ENCODE measurements at places on chromosomes 12 and 14.

GRCh38 chr14:90632871-90633270 is 183.4 kb downstream of the TTC7B start:
- DNase-seq = no peak

DNA sequence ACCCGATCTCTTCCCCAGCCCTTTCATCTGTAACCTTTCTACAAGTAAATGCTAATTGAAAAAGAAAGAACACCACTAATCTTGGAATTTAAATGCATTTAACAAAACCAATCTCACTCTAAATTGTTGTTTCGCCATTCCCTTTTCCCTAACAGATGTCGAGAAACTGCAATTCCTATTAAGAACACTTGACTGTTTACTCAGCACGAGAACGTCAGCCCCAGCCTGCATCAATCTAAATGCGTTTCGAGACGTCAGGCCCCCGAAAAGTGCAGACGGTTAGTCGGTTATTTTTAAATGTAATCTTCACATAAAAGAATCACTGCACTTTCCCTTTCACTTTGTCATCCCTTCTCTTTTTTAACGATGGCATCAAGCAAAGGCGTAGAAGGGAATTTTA is 837.6 kb downstream of the VRK1 start:
- DNase-seq = no peak

- DNase-seq = no peak
Observed at GRCh38 chr14:98766818-98767217, 505.2 kb downstream of the BCL11B start.

DNA sequence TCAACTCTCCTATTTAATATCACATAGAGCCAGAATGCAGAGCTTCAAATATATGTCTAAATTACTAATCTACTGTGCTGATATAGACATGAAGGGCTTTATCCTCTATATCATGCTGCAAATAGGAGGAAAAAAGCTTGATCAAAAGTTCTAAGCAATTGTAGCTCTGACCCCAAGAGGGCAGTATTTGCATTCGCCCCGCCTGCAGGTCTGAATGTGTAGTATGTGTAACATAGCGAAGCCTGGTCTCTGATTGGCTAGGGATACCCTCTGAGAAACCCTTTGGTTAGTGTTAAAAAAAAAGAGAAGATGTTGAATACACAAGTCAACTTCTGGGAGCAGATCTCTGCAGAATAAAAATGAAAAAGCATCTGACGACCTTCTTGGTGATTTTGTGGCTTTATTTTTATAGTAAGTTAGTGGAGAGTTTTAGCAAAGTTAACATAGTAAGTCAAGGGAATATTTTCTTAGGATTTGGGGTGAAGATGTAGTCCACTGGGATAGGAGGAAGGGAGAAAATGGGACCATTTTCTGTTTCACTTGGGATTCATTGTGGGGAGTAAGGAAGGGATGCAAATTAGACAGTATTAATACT is 151.6 kb upstream of the OR4E1 start:
- DNase-seq = no peak

GRCh38 chr12:117836999-117837736 is 131.6 kb downstream of the KSR2 start:
- DNase-seq = peak; percentile 91

- no peak for DNase-seq
Observed at GRCh38 chr14:100540141-100540925, 46.9 kb downstream of the BEGAIN start.

DNA sequence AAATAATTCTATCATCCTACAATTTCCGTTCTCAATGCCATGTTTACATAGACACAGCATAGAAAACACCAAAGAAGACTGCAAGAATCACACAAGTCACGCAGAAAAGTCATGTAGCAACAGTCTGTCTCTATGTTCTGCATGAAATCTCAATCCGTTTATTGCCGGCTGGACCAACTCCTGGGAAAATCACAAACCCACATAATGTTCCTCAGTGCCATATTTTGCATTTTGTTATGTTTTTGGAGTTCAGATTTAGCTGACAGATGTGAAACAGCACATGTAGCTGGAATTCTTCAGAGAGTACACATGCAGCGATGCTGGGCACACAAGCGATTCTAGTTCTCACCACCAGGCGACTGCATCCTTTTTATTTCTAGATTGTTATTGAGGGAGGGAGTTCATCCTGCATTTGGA is 193.1 kb downstream of the APAF1 start:
- DNase-seq = peak; percentile 66

DNA sequence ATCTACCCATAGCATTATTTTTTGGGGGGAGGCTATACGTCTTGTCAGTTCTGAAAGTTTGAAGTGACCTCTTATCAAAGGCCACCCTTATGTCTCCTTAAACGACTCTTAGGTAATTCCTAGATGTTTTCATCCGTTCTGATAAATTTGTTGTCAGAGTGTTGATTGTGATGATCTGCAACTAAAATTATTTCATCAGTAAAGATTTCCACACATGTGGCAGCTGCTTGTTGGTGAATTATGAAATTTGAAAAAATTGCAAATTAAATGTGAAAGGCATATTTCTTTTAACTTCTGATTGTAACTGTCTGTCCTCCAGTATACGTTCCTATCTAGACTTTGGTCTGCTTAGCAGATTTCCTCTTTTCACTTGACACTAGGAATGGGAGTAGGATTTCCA is 1.4 kb downstream of the ADIPOR2 start:
- no peak for DNase-seq

- no peak for DNase-seq
Observed at GRCh38 chr14:60735416-60735815, 855 bp downstream of the MNAT1 start.

DNA sequence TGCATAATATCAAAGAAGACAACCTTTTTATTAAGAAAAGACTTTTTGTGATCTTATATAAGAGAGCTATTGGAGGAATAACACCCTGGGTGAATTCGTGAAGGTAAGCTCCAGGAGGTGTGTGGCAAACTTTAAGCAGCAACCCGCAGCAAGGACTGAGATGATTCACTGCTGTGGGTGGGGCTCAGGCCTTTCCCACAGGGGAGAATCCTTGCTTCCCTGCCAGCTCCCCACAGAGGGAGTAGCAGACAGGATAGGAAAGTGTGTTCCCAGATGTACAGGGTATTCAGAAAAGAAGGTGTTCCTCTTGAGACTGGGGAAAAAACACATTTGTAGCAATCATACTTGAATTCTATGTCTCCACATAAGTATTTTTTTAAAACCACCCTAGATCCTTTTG is 9.2 kb downstream of the NDUFA12 start:
- no peak for DNase-seq

DNA sequence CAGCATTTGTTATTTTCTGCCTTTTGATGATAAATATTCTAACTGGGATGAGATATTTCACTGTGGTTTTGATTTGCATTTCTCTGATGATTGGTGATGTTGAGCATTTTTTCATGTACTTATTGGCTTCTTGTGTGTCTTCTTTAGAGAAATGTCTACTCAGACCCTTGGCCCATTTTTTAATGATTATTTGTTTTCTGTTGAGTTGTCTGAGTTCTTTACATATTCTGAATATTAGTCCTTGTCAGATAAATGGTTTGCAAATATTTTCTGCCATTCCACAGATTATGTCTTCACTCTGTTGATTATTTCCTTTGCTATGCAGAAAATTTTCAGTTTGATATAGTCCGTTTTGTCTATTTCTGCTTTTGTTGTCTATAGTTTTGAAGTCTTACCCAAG is 317.0 kb downstream of the CEP128 start:
- DNase-seq = no peak

- no peak for DNase-seq
Observed at GRCh38 chr14:92549859-92550230, 36.3 kb downstream of the RIN3 start.

DNA sequence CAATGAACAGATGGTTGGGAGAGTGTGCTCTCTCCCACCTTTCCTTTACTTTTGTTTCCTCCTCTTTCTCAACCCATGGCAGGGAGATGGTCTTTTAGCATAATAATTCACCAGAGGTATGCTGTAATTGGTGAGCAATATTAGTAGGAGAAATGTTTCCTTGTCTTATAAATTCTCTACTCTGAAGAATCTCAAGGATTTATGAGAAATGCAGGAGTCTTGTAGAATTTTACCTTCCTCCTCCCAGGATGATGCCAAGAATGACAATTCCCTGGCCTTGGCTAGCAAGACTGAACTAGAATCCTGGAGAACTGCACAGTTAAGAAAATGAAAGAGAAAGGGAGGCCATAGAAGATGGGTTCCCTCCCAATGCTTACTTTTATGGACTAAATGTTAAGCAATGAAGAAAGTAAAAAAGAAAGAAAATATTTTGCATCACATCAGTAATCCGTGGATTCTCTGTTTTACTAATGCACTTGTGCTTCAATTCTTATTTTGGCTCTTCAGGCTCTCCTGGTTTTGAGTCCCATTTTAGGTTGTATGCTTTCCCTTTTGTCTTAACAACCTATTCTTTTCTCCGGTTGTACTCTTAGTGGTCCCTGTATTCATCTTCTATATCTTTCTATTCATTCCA is 192.9 kb upstream of the GARIN6 start:
- DNase-seq = no peak

DNA sequence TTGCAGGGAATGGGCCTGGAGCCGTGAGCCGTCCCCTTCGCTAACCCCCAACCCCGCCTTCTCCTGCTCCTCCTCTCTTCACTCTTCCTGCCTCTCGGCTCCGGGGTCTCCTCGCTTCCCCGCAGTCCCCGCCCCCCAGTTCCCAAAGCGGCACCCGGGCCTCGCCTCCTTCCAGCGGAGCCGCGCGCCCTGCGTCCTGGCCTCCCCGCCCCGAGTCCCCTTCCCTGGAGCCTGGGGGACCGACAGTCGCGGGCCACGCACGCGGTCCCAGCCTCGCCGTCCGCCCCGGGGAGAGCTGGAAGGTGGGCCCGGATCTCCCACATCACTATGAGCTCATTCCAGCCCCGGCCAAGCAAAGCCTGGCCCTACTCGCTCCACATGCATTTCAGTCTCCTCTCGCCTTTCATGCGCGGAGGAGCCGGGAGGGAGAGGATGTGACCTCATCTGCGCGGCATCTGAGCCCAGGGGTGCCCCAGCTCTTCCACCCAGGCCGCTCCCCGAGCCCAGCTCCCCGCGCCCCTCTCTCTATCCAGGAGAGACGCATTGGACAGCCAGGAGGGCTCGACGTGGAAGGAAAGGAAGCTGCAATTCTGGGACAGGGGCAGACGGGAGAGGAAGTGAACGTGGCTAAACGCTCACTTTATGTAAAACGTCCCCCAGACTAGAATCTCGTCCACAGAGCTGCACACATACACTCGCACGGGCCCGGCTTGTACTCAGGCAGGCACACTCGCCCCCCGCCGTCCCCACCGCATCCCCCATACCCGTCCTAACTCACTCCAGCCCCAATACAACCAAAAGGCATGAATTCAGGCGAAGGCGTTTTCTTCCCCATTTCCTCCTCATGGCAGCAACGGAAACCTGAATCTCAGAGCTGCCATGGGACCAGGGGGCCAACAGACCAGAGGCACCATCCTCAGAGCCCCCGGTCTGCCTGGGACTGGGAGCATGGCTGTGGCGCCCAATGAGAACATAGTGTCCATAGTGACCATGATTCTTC is 108.7 kb upstream of the CCND2 start:
- DNase-seq = peak; percentile 50

DNA sequence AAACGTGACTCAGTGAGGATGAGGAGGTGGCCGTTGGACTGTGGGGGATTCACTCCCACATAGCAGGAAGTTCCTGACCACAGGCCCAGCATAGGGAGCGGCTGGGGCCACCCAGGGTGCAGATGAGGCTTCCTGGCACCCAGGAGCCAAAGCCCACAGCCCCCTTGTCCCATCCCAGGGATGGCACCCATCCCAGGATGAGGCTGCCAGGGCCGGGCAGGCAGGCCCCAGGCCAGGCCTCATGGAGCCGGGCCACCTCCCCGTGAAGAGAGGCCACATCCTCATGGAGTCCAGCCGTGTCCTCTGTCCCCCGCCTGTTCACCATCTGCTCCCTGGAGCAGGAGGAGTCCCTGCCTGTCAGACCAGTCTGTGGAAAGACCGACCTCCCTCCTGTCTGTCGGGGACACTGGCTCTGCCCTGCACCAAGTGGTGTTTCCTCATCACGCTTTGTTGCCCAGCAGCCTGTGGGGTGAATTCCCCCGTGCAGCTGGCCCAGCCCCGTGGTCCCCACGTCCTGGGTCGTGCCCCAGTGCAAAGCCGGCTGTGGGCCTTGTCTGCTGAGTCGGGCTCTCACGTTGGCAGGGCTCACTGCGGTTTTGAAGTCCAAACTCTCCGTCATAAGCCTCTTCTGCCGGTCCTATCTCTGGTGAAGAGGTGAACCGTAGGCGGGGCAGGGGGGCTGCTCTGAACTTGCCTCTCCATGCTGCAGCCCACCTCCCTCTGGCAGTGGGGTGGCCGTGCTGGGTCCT is 24.5 kb downstream of the MMP17 start:
- no peak for DNase-seq

DNA sequence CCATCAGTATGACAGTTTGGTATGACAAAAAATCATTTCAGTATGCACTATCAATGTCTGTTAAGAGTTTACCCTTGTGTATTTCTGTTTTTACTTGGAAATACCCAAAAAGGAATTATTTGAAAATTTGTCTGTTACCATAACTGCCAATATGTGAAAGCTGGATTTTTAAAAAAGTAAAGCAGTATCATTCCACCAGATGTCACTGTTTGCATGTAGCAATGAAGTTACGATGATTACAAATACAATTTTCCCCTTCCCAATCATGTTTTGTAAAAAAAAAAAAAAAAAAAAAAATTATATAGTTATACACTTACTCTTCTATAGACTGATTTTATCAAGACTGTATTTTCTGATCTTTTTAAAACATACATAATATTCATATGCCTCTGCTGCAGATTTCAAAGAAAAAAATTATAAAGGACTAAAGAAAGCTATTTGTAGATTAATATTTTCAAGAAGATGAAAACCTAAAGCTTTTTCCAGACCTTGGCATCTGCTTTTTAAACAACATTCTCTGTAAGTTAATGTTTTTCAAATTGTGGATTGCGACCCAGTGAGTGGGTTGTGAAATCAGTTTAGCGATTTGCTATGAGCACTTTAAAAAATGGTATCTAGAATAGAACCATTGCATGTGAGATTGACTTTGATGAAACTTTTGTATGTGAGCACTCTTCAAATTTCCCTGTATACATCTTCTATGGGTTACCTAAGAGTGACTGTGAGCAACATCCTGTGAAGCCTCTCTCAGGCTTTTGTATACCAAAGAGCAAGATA is 114.2 kb downstream of the TTC6 start:
- DNase-seq = no peak

- DNase-seq = peak; percentile 44
Observed at GRCh38 chr12:124993626-124994436, at the start of gene BRI3BP. Gene BRI3BP (plus strand): TSS chr12:124993645. CDS start chr12:124993791, 146 bp downstream.

GRCh38 chr14:81986005-81986404 is 452.4 kb upstream of the SEL1L start:
- DNase-seq = no peak

- no peak for DNase-seq
Observed at GRCh38 chr12:126726481-126727217, 1540.3 kb upstream of the TMEM132C start.

- DNase-seq = no peak
Observed at GRCh38 chr14:76090616-76091391, 60.9 kb upstream of the GPATCH2L start.
